ENCODE measurements at places on chromosomes 12 and 14.

DNA sequence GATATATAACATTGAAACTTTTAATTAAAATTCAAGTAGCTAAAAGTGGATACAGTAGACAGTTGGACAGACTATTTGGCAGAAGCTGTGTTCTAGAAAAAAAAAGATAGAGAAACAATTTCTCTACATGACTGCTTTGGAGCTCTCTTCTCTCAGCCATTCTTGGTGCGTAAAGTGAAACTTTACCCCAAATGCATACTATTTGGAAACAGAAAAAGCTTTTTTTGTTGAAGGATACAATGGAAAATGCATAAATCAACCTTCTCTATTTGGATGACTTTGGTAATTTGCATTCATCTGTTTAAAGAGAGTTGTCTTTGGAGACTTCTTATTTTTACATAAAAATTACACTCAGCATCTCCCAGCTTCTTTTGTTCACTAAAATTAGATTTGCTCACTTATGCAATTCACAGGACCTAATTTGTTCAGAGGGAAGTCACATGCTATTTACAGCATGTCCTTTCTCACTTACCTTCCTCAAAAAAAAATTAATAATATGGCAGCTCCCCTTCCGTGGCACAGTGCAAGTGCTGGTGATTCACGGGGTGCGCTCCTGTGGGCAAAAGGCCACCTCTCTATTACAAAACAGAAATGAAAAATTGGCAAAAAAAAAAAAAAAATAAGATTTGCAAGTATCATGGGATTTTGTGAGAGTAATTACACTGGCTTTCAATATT, 498.9 kb downstream of the RERGL start:
- no peak for DNase-seq

GRCh38 chr12:85877459-85877858, 3.4 kb downstream of the NTS start:
- no peak for DNase-seq

GRCh38 chr14:50447461-50447860, 50.8 kb upstream of the CDKL1 start:
- no peak for DNase-seq

DNA sequence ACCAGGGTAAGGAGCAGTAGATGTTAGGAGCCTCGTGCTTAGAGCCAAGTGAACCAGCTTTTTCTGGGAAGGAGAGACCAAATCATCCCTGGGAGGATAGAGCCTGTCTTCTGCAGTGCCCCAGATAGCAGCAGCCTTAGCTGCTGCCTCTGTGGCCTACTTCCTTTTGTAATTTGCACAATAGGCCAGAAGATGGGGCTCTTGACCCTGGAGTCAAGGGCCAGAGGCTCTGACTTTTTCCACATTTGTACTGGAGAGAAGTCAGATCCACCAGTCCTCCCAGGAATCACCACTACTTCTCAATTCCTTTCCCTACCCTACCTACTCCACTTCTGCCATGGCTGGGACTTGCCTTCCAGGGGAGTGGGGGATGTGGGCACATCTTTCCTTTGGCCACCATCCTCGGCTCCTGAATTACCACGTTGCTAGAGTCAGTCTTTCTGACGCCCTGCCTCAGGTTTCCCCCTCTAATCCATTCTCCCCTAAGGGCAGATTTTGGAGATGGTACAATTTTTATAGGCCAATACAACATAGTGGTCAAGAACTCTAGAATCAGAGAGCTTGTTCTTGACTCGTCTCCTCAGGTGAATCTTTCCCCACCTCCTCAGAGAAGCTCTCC, 3.3 kb upstream of the SLC4A8 start:
- DNase-seq: peak; percentile 66

DNA sequence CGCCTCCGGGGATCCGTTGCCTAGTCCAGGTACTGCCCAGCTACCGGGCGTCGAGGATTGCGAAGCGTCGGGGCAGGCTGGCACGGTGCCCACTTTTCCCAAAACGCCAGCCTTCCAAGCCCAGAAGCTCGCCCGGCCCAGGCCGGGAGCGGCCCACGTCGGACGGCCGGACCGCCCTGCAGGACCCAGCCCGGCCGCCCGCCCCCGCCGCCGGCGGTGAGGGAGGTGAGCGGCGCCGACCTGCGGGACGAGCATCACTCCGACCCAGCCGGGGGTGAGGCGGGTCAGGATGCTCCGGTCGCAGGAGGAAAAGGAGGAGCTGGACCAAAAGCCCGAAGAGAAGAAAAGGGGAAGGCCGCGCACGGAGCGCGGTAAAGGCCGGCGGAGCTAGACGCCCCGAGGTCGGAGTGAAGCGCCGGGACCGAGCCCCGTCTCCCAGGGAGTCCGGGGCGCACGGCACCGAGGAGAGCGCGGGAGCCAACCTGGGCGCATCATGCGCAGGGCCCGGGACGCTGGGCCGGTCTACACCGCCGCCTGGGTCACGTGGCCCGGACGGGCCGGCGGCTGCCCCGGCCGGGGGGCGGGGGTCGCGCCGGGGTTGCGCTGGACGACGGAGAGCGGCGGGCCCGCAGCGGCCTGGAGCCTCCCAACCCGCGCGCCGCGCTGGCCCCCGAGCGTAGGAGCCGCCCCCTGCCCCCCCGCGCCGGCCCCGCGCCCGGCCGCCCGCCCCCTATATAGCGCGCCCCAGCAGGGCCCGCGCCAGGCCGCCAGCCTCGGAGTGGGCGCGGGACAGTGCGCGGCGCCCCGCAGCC, at the start of gene AQP5:
Gene AQP5, plus strand, starts transcription at position 762 of the 812 bp plus-strand sequence. CDS start 146 bp downstream, outside the sequence.
- no peak for DNase-seq

DNA sequence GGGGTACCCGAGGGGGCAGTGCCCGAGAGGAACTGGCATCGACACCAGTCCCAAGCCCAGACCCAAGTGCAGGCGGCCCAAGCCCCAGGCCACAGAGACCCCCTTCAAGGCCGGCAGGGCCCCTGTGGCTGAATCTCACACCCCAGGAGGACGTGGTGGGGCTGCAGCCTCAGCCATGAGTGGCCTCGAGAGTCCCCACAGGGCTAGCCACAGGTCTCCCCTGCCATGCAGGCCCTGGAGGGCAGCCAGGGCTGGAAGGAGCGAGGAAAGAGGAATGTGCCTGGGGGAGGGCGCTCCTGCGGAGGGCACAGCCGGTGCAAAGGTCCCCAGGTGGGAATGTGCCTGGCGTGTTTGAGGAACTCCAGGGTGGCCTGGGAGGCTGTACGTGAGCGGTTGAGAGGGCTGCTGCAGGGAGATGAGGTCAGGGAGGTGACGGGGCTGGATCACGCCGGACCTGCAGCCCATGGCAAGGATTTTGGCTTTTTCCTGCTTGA, 86.1 kb downstream of the NCOR2 start:
- DNase-seq: no peak

- peak; percentile 60 for DNase-seq
Measured at GRCh38 chr12:8697120-8697475, 693 bp upstream of the RIMKLB start.

DNA sequence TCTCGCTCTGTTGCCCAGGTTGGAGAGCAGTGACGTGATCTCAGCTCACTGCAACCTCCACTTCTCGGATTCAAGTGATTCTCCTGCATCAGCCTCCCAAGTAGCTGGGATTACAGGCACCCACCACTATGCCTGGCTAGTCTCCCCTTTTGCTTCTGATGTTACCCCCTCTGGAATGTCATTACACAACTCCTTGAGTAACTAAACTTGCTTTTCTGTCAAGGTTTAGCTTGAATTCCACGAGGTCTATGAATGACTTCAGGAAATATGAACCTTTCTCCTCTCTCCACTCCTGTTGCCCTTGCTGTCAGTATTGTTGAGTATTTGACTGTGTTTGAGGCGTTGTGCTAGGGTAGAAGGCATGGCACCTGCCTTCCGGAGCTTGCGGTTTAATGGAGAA, 16.8 kb upstream of the RTRAF start:
- no peak for DNase-seq

- DNase-seq: no peak
Measured at GRCh38 chr12:51533799-51534198, 57.2 kb upstream of the SCN8A start.

- DNase-seq: peak; percentile 83
Measured at GRCh38 chr12:52213564-52214420, 19.3 kb upstream of the KRT7 start.

DNA sequence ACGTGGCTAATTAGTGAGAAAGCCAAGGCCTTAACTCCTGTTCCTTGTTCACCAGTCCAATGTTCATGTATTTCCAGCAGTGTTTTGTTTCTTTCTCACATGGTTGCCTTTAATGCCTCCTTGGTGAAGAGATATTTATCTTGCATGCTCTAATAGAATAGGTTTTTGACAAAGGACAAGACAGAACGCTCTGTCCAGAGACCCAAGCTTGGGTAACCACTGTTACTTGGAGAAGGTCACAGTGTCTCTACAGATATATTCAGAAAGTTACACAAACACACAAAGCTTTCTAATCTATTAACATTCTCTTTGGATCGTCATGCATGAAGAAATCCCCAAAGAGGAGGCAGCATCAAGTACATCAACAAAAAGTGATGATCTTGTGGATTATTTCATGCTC, 33.1 kb downstream of the RERG start:
- DNase-seq: no peak

DNA sequence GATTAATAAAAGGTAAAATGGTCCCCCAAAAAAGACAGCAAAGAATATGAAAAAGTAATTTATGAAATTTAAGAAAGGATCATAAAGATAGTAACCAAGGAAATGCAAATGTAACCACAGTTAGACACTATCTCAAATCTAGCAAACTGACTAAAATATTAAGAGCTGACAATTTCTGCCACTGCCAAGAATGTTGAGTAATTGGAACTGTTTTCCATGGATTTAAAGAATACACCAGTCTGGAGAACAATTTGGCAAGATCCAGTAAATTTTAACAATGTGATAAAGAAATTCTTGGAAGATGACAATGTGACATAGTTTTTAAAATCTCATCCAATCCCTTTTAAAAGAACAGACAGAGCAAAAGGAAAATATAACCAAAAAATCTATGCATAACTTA, 798.0 kb upstream of the MGAT4C start:
- no peak for DNase-seq

DNA sequence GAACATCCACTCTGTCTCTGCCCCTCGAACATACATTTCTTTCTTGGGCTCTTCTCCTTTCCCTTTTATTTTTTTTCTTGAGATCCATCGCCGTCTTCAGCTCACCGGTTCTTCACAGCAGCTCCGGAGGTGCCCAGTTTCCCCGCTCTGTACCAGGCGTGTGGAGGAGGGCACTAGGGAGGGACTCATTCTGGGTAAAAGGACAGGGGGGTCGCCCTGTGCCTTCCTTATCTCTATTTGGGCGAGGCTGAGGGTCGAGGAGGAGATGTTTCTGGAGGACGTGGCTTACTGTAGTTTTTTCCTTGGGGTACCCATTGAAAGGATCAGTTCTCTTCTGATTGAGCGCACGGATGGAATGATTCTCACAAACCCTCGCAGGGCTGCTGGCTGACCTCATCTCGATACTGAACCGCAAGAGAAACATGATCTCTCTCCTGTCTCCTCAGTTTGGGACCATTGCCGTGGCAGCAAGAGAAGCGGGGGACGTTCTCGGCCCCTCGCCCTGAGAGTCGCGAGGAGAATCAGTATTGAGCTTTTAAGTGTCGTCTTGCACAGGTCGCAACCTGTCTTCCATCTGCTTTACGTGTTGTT, 386 bp downstream of the LIN52 start:
- DNase-seq: no peak

All from NCI-H510A treated with DMSO at 0.1 percent for 48 hours (cell line).